ENCODE measurements at places on chromosomes 2 and 18. TPM values are rescaled to one million over a fixed set of nuclear protein-coding genes. Genes with fewer than 3 reads are reported as not detected.

Gene UGT1A6
- not detected for total RNA-seq

Gene AMER3
- not detected for total RNA-seq

Gene CEP76
- 7.4 TPM for total RNA-seq

Gene ANKRD30BL
- total RNA-seq = not detected

Gene UGT1A8
- total RNA-seq = not detected

Gene GPAT2
- 16.2 TPM for total RNA-seq

Gene CPLX4
- not detected for total RNA-seq

Gene DPP4
- total RNA-seq = 163 TPM

Gene DES
- 1.6 TPM for total RNA-seq

Gene NEB
- 0.17 TPM for total RNA-seq

Gene FOXD4L1
- 0.17 TPM for total RNA-seq

Gene RNU2-63P
- not detected for total RNA-seq

Gene CD8A
- not detected for total RNA-seq

Data from smooth muscle cell of trachea (primary cell).